ENCODE measurements at places on chromosomes 16 and 17.

- DNase-seq, result no peak
These were observed 775.9 kb upstream of the GOT2 start for GRCh38 chr16:59510008-59510424.

GRCh38 chr17:75650874-75651273 is 16.1 kb downstream of the RECQL5 start:
- DNase-seq, result no peak

GRCh38 chr16:25546791-25547190 is 145.0 kb upstream of the HS3ST4 start:
- DNase-seq, result no peak

GRCh38 chr16:450385-450784 is 24.9 kb downstream of the RAB11FIP3 start:
- DNase-seq, result no peak

DNA sequence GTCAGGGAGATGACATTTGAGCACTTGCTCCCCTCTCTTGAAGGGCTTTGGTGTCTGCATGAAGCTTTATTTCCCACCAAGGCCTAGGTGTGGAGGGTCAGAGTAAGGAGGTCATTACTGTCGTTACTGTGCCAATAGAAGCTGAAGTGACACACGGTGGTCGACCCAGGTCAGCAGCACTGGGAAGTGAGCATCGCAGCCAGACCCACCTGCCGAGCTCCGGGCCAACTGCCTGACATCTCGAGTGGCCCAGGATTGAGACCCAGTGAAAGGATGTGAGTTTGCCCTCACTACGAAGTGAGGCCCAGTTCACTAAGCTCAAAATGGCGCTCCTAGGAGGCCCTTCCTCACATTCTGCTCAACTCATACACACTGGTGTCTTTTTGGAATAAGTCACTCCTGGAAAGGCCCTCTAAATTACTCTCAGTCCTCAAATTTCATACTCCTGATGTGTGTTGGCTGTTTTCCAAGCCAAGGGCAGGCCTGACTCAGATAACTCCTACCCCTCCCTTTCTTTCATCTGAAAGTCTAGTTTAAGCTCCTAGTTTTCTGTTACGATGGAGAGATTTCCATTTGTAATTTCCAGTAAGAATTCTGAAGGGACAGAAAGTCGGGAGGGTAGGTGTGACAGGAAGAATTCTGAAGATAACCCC is 200.4 kb downstream of the LGALS9B start:
- DNase-seq, result no peak

GRCh38 chr17:3208484-3208883 is 1.0 kb downstream of the OR1A1 start:
- DNase-seq, result no peak

DNA sequence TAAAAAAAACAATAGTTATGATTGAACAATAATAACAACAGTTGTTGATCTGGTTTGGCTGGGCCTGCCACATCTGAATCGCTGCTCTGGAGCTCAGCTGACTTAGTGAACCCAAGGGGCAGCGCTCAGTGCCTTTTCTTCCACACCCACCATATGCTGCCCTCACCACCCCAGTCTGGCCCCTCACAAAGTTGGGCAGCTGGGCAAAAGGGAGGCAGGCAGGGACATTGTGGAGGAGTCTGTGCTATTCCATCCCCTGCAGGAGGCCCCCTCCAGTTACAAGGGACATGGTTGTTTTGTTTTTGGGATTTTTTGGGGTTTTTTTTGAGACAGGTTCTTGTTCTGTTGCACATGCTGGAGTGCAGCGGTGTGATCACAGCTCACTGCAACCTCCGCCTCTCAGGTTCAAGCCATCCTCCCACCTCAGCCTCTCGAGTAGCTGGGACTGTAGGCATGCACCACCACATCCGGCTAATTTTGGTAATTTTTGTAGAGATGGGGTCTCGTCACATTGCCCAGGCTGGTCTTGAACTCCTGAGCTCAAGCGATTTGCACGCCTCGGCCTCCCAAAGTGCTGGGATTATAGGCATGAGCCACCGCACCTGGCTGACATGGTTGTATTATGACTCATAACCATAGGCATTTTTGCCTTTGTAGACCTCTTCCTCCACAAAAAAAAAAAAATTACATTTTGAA is 8.6 kb upstream of the PECAM1 start:
- no peak for DNase-seq

DNA sequence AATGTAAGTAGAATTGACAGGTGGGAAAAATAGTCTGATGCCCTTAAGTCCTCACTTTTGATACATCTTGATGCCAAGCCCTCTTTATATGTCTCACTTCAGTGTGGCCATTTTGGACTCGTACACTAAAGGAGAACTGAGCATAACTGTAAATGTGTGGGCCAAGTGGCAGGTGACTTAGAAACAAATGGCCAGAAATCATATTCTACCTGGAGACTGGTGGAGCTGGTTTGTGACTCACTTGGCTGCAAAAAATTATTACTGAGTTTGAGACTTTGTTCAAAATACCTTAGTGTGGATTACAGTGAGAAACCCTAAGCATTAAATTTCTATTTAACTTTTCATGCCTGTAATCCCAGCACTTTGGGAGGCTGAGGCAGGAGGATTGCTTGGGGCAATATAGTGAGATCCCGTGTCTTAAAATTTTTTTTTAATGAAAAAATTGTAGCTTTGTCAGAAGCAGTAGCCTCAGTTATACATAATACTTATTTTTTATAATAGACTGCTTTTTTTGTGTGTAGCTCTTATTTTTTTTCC is 5.0 kb downstream of the HAPSTR1 start:
- DNase-seq, result no peak

DNA sequence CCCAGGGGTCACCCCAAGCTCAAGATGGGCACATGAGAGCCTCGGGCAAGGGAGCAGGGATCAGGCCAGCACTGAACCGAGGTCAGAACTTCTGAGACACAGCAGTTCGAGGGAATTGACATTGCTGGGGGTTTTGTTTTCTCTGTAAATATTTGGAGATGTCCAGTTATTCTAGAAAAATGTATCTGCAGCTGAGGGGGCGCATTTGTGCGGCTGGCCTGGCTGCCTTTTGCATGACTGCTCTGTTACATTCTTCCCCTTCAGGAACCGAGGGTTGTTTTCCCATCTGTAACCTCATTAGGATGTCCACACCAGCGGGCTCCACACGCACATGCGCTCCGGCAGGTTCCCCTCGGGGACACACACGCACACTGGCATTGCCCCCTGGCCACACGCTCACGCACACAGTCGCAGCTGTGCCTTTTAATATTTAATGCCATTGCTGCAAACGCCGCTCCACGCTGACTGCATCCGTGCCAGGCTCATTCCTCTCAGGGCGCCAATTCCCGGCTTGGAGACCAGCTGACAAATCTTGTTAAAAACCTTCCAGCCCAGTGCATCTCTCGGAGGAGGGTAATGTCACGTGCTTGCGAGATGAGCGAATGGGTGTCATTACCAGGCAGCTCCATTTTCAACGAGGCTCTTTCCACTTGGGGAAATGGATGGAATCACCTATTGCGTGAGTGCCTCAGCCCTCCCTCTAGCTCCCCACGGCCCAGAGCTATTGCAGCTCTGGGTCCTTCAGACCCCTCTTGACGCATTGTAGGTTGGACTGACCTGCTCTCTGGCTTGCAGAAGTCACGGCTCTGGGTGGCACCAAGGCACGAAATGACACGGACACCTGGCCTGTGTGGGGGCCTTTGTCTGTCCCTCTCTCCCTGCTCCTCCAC is 13.1 kb downstream of the CCR7 start:
- no peak for DNase-seq

- DNase-seq, result no peak
These were observed 901 bp upstream of the HEATR6 start for GRCh38 chr17:60079401-60080243.

GRCh38 chr16:58853854-58854791 is 120.0 kb upstream of the GOT2 start:
- no peak for DNase-seq

GRCh38 chr17:13352747-13353415 is 248.8 kb downstream of the HS3ST3A1 start:
- DNase-seq, result no peak

DNA sequence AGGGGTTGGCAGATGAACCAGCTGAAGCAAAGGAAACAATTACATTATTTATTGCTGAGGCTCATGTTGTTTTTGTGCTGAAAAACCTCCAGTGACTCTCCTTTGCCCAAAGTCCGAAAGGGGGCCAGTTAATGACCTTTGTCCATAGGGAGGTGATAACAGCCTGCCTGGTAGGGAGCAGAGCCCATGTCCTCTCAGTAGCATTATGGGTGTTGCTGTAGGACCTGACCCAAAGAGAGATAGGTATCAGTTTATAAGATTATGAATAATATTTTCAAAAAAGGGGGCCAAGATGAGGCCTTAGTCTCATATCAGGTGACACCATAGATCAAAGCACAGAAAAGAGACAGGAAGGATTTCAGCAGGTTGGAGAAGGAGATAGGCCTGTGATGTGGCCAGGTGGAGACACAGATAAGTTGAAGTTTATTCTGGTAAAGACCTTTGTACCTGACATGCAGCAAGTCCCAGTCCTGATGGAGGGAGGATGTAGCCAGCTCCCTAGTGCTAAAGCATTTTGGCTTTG is 55.1 kb downstream of the CENPV start:
- DNase-seq, result no peak

GRCh38 chr16:5891296-5891695 is 793.7 kb upstream of the EEF2KMT start:
- DNase-seq, result no peak

DNA sequence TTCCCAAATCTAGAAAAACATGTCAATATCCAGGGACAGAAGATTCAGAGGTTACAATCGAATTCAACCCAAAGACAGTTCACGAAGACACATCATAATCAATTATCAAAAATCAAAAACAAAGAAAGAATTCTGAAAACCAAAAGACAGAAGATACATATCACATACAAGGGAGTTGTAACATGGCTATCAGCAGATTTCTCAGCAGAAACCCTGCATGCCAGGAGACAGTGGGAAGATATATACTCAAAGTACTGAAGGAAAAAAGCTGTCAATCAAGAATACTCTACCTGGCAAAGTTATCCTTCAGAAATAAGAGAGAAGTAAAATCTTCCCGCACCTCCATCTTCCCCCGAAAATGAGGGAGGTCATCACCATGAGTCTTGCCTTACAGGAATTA is 258.6 kb downstream of the CEP112 start:
- no peak for DNase-seq

GRCh38 chr16:88508868-88509748 is 56.0 kb downstream of the ZFPM1 start:
- no peak for DNase-seq

DNA sequence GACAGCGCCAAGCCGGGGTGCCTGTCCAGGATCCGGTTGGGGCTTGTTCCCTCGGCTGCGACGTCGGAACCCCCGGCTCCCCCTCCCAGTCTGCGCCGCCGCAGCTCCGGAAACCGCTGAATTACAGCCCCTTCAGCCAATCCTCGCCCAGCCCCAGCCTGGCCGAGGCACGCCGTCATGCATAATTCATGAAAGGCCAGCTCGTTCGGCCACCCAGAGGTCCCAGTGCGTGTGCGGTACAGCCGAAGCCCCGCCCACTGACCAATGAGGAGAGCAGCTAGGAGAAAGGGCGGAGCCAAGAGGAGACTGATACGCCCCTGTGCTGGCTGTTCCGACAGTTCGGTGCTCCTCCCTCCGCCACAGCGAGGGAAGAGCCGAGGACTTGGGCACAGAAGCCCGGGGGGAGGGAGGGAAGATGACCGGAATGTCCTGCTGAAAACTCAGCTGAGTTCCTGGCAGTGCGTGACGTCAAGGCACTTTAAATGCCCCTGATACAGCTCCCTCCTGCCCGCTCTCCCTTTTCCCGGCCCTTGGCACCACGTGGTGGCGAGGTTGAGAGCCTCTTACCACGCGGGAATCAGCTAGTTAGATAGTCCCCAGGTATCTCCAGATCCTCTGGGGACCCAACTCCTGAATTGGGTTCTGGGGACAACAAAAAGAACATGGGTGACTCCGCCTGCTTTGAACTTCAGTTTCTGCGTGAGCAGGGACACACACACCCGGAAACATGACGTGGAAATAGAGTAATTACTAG is at the start of gene STAT3:
STAT3 (minus strand) TSS at position 62 of the 754 bp plus-strand sequence. CDS start 39,926 bp downstream, outside the sequence.
- DNase-seq, result peak; percentile 100

DNA sequence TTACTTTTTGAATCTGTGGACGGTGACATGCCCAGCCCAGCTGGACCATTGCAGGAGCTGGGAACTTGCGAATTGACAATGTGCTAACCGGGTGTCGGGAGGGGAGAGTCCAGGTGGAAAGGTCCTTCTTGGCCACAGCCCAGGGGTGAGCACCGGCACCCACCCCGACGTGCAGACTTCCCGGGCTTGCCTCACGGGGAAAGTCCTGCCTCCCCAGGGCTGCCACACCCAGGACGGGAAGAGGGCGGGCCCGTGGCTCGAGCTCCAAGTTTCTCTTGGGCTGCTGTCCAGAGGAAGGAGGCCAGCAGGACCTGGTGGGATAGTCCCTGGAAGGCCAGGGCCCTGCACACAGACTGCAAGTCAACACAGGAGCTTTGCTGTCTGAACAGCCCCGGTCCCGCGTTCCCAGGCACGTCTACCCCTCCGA is 17.7 kb downstream of the CARD14 start:
- DNase-seq, result no peak

Data from stimulated activated CD8-positive, alpha-beta memory T cell treated with anti-CD3 and anti-CD28 coated beads, Interleukin-4, amount 100 ng/mL, for 4 hours (primary cell).